A673 (cell line): ENCODE measurements at places on chromosomes 13 and 19. TPM values are rescaled to one million over a fixed set of nuclear protein-coding genes. Genes with fewer than 3 reads are reported as not detected.
A peak's percentile ranks its signal among the peaks of the same experiment; 100 is the strongest.

Gene PSPN
- total RNA-seq, result 3.4 and 3.6 TPM in 2 replicates

- DNase-seq, result peak; percentile 7
Measured at GRCh38 chr13:43260999-43261398, 237.6 kb downstream of the DNAJC15 start.

Gene OLFM4
- total RNA-seq, result not detected in 2 replicates

Gene LILRA1
- not detected in 2 replicates for total RNA-seq

Gene JSRP1
- 0.73 TPM in 1 of 2 replicates, not detected in the other for total RNA-seq

Gene PLPP2
- 2.6 and 3.1 TPM in 2 replicates for total RNA-seq

Gene FUT6
- total RNA-seq, result not detected in 2 replicates

- DNase-seq, result peak; percentile 81
Measured at GRCh38 chr19:34254046-34254697, at the start of gene GARRE1. Gene GARRE1, plus strand, starts transcription at chr19:34254554. Its CDS starts 45,920 bp downstream, at chr19:34300474.

Gene SIGLECL1
- total RNA-seq, result not detected in 2 replicates

Gene VSTM1
- not detected in 2 replicates for total RNA-seq

DNA sequence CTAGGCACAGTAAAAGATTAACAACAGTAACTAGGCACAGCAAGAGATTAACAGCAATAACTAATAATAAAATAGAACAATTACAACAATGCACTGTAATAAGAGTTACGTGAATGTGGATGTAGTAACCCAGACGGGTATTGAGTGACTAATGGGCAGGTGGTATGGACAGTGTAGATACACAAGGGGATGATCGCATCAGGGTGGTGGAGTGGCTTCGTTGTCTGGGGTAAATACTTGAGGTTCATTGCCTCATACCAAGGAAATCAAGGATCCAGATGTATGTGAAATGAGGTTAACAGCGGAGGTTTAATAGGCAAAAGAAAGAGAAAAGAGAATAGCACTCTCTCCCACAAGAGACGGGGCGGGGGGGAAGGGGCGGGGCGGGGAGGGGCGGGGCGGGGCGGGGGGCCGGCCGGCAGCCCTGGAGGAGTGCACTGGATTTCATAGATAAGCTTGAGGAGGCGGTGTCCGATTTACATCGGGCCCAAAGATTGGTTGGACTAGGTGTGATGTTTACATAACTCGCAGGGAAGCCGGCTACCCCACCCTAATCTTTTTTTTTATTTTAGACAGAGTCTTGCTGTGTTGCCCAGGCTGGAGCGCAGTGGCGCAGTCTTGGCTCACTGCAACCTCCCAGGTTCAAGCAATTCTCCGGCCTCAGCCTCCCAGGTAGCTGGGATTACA is 106.3 kb downstream of the KCTD15 start:
- DNase-seq, result no peak

- no peak for DNase-seq
Measured at GRCh38 chr13:24625870-24626849, 54.0 kb upstream of the ATP12A start.

DNA sequence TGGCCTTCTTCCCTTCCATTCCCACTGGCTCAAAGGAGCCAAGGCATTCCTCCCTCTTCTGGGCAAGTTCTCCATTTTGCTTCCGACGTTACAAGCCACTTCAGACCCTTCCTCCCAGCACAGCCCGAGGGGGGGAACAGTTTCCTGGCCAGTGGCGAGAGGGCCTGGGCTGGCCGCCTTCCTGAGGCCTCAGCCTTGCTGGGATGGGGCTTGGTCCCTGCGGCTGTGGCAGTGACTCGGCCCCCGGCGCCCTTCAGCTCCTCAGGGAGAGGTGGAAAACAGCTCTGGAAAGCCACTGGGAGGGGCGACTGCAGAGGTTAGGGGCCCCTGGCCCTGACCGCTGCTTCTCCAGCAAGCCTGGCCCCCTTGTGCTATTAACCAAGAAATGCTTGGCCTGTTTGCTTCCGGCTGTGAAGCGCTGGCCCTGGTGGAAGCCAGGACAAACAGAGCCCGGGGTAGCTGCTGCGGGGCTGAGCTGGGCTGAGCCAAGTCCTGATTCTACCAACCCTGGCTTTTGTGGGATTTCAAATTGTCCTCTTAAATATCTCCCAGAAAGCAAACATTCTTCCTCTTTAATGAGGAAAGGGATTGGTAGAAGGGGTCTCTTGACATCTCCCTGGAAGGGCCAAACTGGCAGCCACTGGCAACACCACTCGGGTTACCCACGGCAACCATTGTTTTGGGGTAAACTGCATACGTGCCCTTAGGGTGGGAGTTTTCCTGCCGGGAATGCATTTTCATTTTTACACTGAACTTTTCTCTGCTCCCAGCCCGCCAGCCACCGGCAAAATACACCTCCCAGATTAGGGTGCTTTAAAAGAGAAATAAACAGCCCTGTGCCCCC is 38.7 kb downstream of the C13orf46 start:
- no peak for DNase-seq

Gene SOX1
- 47.7 and 56.6 TPM in 2 replicates for total RNA-seq

GRCh38 chr13:101417043-101417406 is 717 bp upstream of the NALCN start:
- DNase-seq, result peak; percentile 48

- DNase-seq, result peak; percentile 70
Measured at GRCh38 chr19:46303691-46304397, 7.0 kb downstream of the HIF3A start.

DNA sequence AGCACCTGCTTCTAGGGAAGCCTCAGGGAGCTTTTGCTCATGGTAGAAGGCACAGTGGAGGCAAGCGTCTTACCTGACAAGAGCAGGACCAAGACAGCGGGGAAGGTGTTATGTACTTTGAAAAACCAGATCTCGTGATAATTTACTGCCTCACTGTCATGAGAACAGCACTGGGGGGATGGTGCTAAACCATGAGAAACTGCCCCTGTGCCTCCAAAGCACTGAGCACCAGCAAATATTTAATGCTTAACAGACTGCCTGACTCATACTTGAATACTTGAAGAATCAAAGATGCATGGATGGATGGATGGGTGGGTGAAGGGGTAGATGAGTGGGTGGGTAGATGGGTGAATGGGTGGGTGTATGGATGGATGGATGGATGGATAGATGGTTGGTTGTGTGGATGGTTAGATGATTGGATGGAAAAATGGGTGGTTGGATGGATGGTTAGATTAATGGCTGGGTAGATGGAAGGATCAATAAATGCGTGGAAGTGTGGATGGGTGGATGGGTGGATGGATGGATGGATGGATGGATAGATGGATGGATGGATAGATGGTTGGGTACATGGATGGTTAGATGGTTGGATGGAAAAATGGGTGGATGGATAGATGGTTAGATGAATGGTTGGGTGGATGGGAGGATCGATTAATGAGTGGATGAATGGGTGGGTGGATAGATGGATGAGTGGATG is 101.1 kb upstream of the IPO5 start:
- DNase-seq, result no peak

DNA sequence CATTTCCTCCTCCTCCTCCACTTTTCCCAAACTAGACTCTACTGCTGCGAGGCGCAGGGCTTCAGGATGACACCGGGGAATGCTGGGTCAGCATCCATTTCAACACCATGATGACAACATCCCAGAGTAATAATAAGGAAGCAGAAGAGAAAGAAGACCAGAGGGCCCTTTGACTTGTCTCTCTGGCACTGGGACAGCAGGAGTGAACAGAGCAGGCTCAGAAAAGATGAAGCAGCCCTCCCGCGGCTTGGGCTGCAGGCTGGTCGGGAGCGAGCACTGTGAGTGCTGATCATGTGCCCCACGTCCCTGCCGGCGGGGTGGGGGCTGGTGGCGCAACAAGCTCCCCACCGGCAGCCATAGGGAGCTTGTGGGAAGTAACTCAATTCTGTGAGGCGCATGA is 30.5 kb downstream of the RANBP3 start:
- DNase-seq, result no peak

Gene SIGLEC10
- not detected in 2 replicates for total RNA-seq

Gene POSTN
- 1.8 and 3.2 TPM in 2 replicates for total RNA-seq

DNA sequence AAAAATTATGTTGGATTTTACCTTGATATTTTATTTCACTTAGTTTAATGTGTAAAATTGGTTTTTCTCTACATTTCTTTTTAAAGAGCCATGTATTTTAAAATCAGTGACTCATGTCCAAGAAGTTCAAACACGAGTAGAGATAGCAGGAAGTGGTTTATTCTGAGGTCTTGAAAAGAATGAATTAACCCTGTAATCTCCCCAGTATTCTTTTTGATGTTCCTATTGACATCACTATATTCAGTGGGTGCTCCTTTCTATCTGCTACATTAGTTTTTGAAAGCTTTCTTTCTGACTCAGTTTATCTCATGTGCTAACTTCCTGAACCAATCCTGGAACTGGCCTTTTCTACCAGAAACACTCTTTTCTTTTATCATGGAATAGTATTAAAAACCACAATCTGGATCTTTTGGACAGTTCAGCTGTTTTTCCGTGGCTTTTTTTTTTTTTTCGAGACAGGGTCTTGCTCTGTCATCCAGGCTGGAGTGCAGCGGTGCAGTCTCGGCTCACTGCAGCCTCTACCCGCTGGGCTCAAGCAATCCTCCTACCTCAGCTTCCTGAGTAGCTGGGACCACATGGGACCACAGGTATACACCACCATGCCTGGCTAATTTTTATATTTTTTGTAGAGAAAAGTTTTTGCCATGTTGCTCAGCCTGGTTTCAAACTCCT is 114.9 kb downstream of the PCCA start:
- peak; percentile 11 for DNase-seq

DNA sequence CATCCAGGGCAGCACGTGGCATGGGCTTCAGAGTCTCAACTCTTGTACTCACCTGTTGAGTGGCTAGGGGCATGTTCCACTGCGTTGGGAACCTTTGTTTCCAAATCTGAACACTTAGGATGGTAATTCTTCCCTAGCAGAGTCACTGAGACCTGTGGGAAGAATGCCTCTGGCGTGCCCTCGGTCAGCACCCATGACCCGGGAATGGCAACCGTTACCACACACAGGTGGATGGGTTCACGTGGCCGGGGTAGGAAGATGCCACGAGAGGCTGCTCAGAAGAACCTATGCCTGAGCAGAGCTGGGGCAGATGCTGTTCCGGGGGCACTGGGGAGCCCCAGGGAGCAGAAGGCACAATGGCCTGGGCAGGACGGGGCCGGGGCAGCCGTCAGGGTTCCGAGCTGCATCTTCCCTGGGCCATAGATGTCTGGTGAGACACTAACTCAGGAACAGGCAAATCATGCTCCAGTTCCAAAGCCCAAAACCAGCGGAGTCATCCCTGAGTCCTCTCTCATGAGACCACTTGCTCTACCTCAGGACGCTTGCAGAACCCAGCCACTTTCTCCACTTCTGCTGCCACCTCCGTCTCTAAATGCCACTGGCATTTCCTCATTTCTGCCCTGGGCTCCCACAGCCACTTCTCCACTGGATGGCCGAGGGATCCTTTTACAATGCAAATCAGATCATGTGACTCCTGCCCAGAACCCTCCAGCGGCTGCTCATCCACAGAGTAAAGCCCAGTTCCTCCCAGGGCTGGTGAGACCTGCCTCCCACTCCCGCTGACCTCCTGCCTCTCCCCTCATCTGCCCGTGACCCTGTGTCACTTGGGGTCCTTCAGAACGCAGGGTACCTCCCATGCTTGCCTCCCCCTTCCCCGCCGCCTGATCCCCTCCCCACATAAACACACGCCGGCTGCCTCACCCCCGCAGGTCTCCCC is 36.7 kb downstream of the FAM124A start:
- no peak for DNase-seq

Gene TBXA2R
- 0.56 and 0.70 TPM in 2 replicates for total RNA-seq

- DNase-seq, result no peak
Measured at GRCh38 chr19:31705656-31706055, 356.4 kb upstream of the TSHZ3 start.

DNA sequence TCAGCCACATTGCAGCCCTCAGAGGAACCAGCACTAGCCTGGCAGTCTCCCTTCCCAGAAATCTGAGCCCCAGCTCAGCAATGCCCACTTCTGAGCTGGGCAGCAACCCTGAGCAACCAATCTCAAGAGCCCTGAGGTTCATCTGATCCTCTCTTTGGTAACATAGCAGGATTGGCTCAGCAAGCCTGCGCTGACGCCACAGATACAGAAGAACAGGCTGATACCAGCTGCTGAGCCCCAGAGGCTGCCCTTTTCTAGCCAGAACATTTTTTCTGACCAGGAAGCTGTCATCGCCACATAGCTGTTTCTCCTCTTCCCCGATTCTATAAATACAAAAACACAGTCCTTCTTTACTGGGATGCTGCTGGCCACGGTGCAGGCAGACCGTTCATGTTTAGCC is 59.8 kb downstream of the TRPM4 start:
- no peak for DNase-seq

- peak; percentile 35 for DNase-seq
Measured at GRCh38 chr19:45901912-45902650, at the start of gene MYPOP. Gene MYPOP, minus strand, starts transcription at chr19:45902613. Its CDS starts 840 bp downstream, at chr19:45901773.

Gene PTPRH
- total RNA-seq, result 0.17 and 0.55 TPM in 2 replicates

DNA sequence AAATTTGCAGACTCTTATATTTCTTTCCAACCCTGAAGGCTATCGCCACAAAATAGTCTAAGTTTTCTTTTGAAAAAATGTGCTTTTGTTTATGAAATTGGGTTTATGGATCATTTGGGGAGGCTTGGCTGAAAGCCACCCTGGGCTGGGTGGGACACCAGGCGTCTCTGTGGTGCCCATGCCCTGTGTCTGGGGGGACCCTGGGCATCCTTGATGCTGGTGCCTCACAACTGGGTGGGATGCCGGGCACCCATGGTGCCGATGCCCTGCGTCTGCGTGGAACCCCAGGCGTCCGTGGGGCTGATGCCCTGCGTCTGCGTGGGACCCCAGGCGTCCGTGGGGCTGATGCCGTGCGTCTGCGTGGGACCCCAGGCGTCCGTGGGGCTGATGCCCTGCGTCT is 105.0 kb downstream of the RAB20 start:
- DNase-seq, result no peak

Gene SPRED3
- total RNA-seq, result 6.2 and 6.8 TPM in 2 replicates

Gene TSSK6
- 2.5 TPM in 2 replicates for total RNA-seq

Gene MYPOP
- total RNA-seq, result 11.4 and 13.5 TPM in 2 replicates

DNA sequence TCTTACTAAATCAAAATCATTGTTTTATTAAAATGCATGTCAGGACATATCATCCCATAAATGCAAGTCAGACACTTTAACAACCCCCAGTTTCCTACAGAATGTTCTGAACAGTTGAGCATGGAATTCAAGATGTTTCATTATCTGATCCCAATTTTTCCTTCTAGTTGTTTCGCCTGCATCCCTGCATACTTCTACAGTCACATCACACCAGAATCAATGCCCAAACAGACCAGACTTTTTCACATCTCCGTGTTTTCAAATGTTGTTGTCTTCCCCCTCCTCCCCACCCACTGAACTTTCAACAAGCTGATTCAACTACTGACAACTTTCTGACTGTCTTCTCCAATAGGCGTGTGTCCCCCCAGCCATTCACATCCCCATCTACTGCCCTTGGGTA is 48.6 kb downstream of the LHFPL6 start:
- no peak for DNase-seq

GRCh38 chr13:81199956-81200355 is 859.0 kb upstream of the SPRY2 start:
- no peak for DNase-seq

DNA sequence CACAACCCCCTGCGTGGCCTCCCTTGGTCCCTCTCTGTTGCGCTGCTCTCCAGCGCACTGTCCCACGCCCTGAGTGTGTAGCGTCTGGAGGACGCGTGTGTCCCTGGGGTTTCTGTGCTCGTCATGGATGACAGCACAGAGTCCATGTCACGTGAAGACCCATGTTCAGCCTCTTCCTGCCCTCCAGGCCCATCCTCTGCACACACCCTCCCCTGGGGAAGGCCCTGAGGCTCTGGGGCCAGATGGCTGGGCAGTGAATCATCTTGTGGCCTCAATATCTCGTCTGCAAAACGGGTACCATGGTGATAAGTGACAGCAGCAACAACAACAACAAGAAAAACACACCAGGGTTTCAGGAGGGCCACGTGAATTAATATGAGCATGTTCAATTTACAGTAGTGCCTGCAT is 71.5 kb upstream of the ARHGEF7 start:
- no peak for DNase-seq

- no peak for DNase-seq
Measured at GRCh38 chr13:74886502-74886901, 595.5 kb downstream of the TBC1D4 start.

GRCh38 chr13:98959786-98960605 is 17.9 kb downstream of the DOCK9 start:
- DNase-seq, result peak; percentile 49
